Bronchial epithelial cell (primary cell): ENCODE measurements at places on chromosomes 4 and X. TPM values are rescaled to one million over a fixed set of nuclear protein-coding genes. Genes with fewer than 3 reads are reported as not detected.

GRCh38 chr4:128295255-128295654, 7.6 kb upstream of the PGRMC2 start:
- no peak for DNase-seq

The UGT2B17 gene
- total RNA-seq, result 0.13 TPM in 1 of 2 replicates, not detected in the other

The CFP gene
- total RNA-seq, result under 0.01 and 0.26 TPM in 2 replicates

GRCh38 chrX:18468599-18468998, 43.2 kb downstream of the CDKL5 start:
- DNase-seq, result no peak

The SULT1E1 gene
- 1.1 and 5.5 TPM in 2 replicates for total RNA-seq

DNA sequence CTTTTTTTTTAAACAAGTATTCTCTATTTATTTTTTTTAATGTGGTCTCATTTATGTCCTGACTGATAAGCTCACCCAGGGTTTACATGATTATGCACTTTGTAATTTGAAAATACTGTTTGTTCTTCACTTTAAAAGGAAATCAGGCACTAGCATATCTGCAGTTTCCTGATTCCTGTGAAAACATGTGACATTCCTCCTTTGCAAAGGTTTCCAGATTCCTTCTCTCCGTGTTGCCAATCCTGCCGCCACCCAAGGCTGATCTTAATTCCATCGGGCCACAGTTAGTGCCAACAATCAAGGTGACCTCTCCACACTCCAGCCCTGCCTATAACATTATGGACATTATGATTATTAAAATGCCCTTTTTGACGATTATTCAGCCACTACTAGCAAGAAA, 225.4 kb downstream of the PCDH7 start:
- peak; percentile 47 for DNase-seq

DNA sequence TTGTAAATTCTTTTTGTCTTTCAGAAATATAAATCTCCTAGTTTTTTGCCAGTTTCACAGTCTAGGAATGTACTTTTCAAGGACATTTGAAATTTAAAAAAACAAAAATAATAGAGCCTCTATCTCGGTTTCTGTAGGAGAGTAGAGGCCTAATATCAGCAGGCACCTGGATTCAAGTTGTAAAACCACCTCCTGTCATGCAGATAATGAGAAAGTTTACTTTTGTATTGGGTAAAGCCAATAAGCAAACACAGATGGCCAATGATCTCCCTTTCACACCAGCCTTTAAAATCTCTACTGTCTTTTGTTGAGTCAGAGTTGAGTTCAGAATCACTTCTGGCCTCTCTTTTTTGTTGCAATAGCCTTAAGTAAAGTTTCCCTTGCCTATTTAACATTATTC, 1499.9 kb downstream of the PCDH18 start:
- DNase-seq, result no peak

DNA sequence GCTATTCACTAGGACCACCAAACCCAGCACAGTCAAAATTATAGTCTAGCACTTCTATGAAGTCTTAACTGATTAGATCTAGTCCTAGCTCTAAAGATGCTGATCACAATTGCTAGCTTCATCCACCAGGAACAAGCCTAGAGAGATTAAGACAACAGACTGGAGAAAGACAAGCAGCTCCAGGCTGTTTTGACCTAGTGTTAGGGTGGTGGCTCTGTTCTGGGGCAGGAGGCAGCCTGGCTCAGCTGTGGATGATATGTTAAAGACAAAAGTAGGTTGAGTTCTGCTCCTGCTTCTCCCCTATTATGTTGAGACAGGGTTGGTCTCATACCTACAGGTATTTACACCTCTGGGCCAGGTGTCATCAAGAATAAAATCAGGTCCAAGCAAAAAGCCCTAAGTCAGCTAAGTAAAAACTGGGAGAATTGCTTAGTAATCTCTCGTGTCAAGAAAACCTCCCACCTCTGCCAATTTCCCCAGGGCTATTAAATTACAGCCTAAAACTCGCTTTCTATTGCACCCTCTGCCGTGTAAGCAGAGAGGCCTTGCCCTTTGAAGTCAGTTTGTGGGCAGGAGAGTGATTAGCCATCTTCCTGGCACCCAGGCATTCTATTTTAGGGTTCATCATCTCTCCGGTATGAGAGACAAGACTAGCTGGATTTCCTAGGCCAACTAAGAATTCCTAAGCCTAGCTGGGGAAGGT, 39.9 kb downstream of the RAB40AL start:
- peak; percentile 72 for DNase-seq

GRCh38 chr4:2798399-2799223, 5.7 kb downstream of the SH3BP2 start:
- DNase-seq, result peak; percentile 15

DNA sequence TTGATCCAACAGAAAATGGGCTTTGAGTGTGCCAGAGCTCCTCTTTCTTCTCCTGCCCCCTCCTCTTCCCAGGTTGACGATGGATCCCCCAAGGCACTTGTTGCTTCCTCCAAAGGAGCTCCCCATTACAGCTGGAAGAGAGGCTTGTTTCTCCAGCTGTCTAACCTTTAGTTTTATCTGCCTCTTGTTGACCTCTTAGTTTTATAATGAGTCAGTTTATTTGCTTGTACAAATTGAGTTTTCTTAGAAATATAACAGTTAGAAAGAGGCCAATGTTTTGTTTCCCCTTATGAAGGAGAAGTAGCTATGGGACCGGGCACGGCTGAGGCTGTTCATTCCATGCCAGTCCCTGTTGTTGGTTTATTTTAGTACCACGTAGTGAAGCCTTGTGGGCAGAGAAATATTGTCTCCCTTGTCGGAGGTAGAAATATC, 158.2 kb downstream of the SPRY1 start:
- DNase-seq, result no peak

- peak; percentile 22 for DNase-seq
Measured at GRCh38 chrX:72245461-72246089, 6.7 kb upstream of the ERCC6L start.

The IQCM gene
- total RNA-seq, result not detected in 2 replicates

DNA sequence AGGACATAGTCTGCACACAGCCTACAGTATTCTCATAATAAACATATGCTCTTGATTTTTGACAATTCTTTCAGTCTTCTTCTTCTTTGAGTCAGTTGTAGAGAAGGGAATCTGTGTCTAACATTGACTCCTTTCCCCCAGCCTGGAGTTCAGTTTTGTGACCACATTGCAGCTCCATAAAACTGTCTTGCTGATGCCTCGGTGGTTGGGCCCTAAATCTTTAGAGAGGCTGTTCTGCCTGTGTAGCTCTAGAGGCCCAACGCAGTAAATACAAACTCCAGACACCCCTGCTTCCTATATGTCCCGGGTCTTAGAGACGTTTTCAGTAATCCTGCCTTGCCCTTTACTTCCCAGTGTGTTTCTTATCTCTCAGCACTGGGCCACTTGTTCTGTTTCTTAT, 639.5 kb upstream of the AADAT start:
- no peak for DNase-seq

DNA sequence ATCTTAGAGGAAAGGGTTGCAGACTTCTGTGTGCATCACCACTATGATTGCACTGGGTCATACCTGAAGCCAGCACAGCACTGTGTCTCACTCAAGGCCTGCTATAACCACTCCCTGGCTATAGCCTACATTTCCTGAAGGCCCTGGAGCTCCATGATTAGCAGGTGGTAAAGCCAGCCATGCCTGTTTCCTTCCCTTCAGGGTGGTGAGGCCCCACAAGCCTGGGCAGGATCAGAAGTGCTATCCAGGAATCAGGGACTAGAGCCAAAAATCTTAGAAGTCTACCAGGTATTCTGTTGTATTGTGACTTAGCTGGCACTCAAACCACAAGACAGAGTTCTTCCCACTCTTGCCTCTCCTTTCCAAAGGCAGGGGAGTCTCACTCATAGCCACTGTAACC, 734.6 kb downstream of the GLUD2 start:
- peak; percentile 86 for DNase-seq

The PLAC8 gene
- 0.79 and 4.4 TPM in 2 replicates for total RNA-seq

The MAGEA10 gene
- total RNA-seq, result not detected in 2 replicates

The XAGE2 gene
- total RNA-seq, result not detected in 2 replicates

- no peak for DNase-seq
Measured at GRCh38 chr4:576245-576821, at the start of gene TMEM271. Gene TMEM271 (minus strand): TSS chr4:576295. CDS start chr4:576062, 233 bp downstream.

The TEX13B gene
- not detected in 2 replicates for total RNA-seq

DNA sequence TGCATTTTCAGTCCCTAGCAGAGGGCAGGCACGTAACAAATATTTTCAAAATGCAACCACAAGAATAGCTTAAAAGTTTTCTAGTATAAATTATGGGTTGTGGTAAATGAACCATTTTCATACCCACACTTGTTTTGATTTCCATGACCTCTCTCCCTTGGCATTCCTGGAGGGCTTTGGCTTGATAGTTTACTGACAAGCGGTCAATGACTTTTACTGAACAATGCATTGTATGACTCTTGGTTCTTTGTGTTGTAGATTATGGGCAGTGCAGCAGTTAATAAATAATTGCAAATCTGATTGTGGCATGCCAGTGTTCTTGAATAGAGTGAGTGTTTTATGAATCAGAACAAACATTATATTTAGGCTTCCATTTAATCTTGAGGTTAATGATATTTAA, 285.2 kb upstream of the ARX start:
- DNase-seq, result no peak

- DNase-seq, result no peak
Measured at GRCh38 chrX:16882169-16882568, 12.0 kb upstream of the RBBP7 start.

DNA sequence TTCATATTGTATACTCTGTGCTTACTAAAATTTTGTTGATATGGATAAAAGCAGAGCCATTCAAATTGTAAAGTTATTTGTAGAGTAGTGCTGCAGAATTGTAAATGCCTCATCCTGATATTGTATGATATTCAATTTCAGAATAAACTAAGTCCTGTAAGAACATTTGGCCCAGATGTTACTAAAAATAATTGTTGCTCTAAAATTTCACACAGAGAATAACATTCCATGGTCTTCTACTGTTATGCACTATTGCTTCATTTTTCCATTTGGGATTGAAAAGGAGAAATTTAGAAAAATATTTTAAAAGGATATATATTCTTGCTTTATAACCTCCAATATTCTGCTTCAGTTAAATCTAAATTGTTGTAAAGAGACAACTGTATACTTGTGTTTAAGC, 195.6 kb downstream of the LARP7 start:
- DNase-seq, result no peak

DNA sequence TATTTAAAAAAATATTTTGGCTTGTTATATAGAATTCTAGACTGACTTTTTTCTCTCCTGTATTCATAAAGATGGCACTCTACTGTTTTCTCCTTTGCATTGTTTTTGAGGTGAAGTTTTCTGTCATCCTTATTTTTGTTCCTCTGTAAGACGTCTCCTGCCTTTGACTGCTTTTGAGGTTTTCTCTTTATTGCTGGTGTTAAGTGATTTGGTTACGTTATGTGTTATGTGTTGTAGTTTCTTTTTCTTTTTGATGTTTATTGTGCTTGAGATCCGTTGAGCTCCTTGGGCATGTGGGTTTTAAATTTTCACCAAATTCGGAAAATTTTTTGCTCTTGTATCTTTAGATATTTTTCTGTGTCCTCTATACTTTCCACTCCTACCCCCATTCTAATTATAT, 50.0 kb downstream of the KDM6A start:
- DNase-seq, result no peak

DNA sequence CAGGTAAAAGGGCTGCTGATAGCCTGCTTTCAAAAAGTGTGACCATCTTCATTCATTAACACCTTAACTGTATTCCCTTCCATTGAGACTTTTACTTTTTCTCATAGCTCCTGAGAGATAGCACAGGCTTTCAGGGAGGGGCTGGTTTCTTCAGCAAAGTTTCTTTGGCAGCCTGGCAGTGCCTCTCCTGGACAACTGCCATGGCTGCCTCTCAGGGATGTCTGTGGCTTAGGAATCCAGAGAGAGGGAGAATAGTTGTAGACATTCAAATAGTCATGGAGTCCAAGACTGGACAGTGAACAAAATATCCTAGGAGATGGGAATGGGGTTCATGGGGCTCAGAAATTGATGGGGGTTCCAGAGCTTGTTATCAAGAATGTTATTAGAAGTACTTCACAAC, 81.1 kb downstream of the FAM47B start:
- DNase-seq, result no peak

GRCh38 chr4:8212622-8213021, 13.5 kb downstream of the SH3TC1 start:
- DNase-seq, result no peak

GRCh38 chr4:136927172-136927571, 605.1 kb downstream of the PCDH18 start:
- DNase-seq, result peak; percentile 61

The AMER1 gene
- total RNA-seq, result 1.5 and 1.6 TPM in 2 replicates

DNA sequence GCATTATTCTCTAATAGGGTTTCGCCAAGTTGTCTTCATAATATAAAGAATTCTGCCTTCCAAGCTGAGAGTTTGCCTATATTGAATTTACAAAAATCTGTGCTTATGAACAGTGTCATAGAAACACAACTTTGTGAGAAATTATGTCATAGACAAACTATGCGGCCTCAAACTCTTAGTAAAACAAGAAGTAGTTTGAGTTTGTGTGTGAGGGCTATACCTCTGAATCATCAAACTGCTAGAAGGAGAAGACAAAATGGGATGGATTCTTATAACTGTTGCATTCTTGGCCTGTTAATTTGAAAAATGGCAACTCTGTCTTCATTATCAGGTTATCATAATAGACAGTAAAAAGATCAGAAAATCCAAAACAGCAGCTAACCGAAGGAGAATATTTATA, 46.1 kb upstream of the NAP1L5 start:
- peak; percentile 29 for DNase-seq

- peak; percentile 21 for DNase-seq
Measured at GRCh38 chrX:30275498-30275897, 28.6 kb downstream of the MAGEB1 start.

The HSFX1 gene
- total RNA-seq, result 0.53 and 0.77 TPM in 2 replicates
